Prostate gland (tissue), 2 donors: ENCODE measurements at places on chromosomes 6 and 20.

- DNase-seq: no peak
These were observed 119.6 kb downstream of the TSHZ2 start for GRCh38 chr20:53091789-53092188.

- DNase-seq: no peak
These were observed 434.0 kb upstream of the JARID2 start for GRCh38 chr6:14811775-14812428.

- DNase-seq: no peak
These were observed 17.2 kb upstream of the TAGAP start for GRCh38 chr6:159061805-159062563.

DNA sequence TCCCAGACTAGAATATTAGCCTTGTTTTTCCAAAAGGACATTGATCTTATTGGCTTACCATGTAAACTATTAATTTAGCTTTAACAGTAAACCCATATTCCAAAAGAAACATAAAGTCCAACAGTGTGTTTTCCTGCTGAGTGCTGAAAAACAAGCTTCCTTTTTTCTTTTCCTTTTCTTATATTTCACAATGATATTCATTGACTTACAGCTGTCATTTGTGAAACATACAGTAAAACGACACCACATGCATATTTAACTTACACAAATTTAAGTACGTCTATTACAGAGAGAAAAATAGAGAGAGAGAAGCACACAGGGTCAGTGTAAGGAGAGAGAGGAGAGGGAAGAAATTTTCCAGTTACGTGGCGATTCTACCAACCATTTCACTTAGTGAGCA is 543.9 kb upstream of the JARID2 start:
- no peak for DNase-seq

DNA sequence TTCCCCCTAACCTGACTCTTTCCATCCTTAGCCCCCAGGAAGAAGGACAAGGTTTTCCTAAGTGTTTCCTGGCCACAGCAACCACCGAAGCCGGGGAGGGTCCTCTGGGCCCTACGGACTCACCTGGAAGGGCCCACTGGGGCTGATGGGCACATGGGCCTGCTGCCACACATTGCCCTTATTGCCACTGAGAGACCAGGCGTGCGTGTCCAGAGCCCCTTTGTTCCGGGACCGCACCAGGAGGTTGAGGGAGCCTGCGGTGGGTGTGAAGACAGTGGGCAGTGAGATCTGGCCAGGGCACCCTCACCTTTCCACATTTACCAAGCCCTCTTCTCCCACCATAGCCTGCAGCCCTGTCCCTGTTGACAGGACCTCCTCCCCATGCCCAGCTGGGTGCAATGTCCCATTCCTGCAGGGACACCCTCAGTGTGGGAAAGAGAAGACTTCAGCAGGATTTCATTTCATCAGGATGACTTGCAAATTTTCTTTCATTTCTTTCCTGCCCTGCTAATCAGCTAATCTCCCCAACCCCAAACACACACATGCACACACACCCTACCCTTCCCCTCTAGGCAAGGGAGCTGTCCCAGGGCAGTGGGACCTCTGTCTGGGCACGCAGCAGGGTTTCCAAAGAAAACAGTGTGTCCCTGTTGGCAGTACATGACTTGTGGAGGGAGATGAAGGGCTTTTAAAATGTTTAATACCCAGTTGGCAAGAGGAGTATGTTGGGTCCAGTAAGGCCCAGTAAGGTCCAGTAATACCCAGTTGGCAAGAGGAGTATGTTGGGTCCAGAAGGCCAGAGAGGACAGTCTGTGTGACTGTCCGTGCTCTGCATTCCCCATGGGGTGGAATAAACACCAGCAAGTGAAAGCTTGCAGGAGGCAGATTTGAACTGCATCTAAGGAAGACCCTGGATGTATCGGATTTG is 59.0 kb downstream of the MDGA1 start:
- DNase-seq: no peak

GRCh38 chr6:30840084-30840934 is 44.0 kb upstream of the DDR1 start:
- no peak for DNase-seq

DNA sequence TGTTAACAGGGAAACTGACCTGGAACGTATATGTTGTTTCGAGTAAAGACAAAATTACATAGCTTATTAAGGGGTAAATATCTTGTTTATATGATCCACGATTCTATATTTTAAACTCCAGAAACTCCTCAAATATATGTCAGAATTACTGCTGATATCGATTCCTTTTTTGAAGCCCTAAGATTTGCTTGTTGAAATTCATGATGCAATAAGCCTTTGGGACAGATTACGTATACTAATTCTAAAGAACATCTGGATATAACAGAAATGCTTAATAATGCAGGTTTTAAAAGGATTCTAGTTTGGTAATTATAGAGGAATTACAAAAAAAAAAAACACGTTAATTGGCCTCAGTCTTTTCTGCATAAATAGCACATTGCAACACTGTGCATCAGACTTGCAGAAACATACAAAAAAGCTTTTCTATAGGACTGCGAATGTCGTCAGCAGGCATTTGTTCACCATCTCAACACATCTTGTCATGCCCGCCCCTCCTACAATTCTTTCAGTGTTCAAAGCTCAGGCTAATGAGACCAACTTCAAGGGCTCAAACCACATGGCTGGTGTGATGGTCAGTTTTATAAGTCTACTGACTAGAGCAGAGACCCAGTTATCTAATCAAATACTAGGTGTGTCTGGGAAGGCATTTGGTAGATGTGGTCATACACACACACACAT is 74.9 kb downstream of the AGPAT4 start:
- no peak for DNase-seq

GRCh38 chr6:138988469-138988834 is 399 bp upstream of the REPS1 start:
- no peak for DNase-seq

- DNase-seq: no peak
These were observed 242.8 kb upstream of the RGS17 start for GRCh38 chr6:153373869-153374268.

DNA sequence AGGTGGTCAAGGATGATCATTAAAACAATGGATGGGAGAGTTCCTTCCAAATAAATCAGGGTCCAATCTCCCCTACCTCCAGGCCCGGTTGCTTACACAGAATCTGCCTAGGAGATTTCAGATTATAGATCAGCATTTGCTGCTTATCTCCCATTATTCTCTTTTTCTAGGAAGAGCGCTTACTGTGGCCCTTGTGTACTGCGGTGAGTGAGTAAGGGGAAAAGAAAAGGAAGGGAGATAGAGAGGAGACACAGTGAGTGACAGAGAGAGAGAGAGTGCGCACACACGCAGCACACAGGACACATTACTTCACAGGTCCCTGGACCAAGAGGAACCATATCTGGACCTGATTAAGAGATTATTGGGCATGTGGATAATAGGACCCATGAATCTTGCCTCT is 6.2 kb downstream of the LATS1 start:
- DNase-seq: no peak

DNA sequence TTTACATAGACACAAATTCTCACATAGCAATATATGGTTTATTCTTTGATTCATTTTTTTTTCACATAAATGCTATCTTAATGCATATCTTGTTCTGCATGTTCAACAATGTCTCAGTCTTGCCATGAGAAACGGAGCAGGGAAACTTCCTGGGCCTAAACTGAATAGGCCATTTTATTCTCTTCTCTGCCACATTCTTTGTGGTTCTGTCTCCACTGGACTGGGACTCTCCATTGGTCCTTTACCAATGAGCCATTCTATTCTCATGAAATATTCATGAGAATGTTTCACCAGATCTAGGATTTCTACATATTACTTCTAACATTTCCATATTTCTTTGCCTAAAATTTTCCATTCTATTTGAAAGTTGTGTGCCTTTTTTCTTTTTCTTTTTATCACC is 42.8 kb downstream of the LAMA2 start:
- DNase-seq: no peak

DNA sequence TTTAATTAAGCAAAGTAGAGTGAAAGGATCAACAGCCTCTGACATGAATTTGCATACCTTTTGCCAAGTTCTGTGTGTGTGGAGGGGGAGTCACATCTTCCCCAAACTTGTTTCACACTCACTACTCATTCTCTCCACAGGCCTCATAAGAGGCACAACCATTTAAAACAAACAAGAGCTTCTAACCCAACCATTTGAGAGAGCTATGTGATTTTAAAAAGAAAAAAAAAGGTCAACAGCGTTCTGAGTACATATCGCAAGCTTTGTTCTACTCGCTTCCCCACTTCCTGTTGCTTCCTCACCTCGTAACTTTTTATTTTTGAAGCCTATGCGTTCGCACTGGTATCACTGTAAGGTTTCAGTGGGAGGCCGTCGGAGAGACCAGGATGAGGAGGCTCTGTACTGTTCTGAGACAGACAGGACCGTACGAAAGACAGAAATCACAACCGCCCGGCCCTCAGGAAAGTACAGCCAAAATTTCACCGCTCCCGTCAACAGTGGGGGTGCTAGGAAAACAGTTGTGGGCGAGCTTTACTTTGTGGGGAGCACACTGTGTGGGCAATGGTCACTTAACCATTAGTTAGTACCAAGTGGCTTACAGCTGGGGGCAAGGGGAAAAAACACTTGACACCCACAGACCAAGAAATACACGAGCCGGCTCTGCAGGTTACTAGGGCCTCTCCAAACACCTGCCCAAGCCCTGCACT is 61.3 kb downstream of the TRERF1 start:
- DNase-seq: no peak

- DNase-seq: no peak
These were observed 395.0 kb upstream of the RUNX2 start for GRCh38 chr6:44933108-44933507.

DNA sequence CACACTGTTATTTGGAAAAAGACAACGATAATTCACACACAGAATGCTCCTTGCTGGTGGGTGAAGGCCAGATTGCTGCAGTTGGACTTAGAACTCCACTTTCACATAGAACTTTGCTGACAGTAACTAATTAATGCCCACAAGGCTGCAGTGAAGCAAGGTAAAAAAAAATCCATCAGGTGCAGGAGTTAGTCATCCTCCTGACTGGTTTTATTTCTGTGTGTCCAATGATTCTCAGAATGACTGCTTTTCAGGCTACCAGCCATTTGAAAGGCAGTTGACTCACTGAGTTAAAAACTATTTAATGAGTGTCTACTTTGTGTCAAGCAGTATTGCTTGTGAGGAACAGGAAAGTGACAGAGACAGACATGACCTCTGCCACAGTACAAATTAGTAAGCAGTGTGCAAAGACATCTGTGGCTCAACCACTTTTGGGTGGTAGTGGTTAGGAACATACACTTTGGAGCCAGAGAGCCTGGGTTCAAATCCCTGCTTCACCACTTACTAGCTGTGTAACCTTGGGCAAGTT is 41.9 kb downstream of the ELOVL5 start:
- no peak for DNase-seq

- DNase-seq: no peak
These were observed 168.3 kb upstream of the SPACA1 start for GRCh38 chr6:87879132-87879861.

DNA sequence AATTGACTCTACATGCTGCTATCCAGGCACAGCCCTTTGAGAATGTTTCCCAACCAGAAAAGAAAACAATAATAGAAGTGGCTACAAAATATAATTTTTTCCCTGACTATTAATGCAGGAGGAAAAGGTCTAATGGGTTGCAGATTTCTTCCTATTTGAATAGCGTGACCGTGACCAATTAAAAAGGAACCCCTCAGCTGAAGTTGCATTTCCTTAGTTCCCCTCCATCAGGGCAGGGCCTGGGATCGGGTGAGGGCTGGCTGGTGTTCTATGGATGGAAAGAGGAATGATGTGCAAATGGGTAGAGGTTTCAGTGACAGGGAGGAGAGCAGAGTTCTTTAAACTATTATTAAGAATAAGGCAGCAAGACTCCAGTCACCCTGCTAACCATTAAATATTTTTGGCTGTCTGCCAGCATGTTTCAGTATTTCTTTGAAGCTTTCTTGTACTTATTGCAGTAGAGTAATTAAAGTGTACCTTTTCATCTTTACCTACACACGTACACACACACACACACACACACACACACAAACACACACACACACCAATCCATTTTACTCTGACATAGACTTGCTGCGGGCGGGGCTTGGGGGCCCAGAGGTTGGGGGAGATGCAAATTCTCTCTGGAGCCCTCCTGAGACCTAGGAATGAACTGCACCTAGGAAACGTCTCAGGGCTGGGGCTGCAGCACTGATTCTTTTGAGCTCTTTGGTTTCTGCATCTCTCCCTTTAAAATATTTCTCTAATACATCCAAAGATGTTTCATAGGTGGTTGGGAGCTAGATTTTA is 154.8 kb upstream of the SLC35B3 start:
- no peak for DNase-seq

- no peak for DNase-seq
These were observed 429.7 kb upstream of the RUNX2 start for GRCh38 chr6:44898296-44898930.

GRCh38 chr6:148653138-148653776 is 93.6 kb upstream of the UST start:
- no peak for DNase-seq

- DNase-seq: no peak
These were observed 46.3 kb upstream of the PLN start for GRCh38 chr6:118501765-118502164.

DNA sequence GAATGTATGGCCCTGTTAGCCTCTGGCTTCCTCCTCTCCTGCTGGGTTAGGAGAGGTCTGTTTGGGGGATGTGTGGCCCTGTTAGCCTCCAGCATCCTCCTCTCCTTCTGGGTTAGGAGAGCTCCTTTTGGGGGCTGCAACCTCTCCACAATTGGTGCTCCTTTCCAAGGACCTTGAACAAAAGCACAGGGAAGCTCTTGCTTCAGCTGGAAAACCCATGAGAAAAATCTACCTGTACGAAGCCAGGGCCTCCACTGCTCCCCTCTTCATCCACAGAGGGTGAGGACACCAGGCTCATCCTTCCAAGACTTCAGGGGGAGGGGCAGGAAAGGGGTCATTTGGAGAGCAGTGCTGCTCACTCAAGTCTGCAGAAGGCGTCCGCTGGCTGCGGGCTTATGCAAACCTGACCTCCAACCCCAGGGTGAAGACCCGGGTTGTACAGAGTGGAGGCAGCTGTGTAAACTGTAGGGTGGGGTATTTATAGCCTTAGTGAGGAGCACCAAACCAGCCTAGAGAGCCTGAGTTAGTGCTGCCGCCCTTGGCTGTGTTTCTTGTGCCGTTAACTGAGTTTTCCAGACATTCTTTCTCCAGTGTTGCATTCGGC is 62.1 kb downstream of the SLC24A3 start:
- DNase-seq: no peak
